ENCODE measurements at places on chromosomes 12 and 14. TPM values are rescaled to one million over a fixed set of nuclear protein-coding genes. Genes with fewer than 3 reads are reported as not detected.

- peaks cover 80% of the 10 kb centered on the region for H3K36me3 ChIP-seq
- H3K27ac ChIP-seq, result no peak overlapping the region
- H3K4me1 ChIP-seq, result peaks cover 4% of the 10 kb centered on the region
- no peak overlapping the region for H3K4me3 ChIP-seq
Observed at GRCh38 chr12:132075026-132075713, 68.9 kb downstream of the DDX51 start.

CCDC196 gene
- total RNA-seq, result not detected

- H3K4me3 ChIP-seq, result no peak overlapping the region
- H3K27me3 ChIP-seq, result no peaks in the 10 kb centered on the region
- H3K27ac ChIP-seq, result no peak overlapping the region
- H3K4me1 ChIP-seq, result peaks cover 21% of the 10 kb centered on the region
- DNase-seq, result no peak
Observed at GRCh38 chr12:53476769-53477209, 22.5 kb downstream of the MAP3K12 start.

GRCh38 chr14:74863274-74863673 is 12.7 kb downstream of the PROX2 start:
- no peak overlapping the region for H3K4me3 ChIP-seq
- peak; percentile 19 for DNase-seq
- no peaks in the 10 kb centered on the region for H3K27me3 ChIP-seq
- no peak overlapping the region for H3K27ac ChIP-seq

- H3K4me1 ChIP-seq, result no peaks in the 10 kb centered on the region
- no peaks in the 10 kb centered on the region for H3K27me3 ChIP-seq
- no peak overlapping the region for H3K4me3 ChIP-seq
- no peak for DNase-seq
- H3K36me3 ChIP-seq, result peaks cover 99% of the 10 kb centered on the region
Observed at GRCh38 chr12:109188108-109188712, 71.8 kb downstream of the ACACB start.

- no peak overlapping the region for H3K4me3 ChIP-seq
- H3K27ac ChIP-seq, result no peak overlapping the region
- no peaks in the 10 kb centered on the region for H3K36me3 ChIP-seq
Observed at GRCh38 chr12:110670161-110670701, 18.7 kb downstream of the HVCN1 start.

DNA sequence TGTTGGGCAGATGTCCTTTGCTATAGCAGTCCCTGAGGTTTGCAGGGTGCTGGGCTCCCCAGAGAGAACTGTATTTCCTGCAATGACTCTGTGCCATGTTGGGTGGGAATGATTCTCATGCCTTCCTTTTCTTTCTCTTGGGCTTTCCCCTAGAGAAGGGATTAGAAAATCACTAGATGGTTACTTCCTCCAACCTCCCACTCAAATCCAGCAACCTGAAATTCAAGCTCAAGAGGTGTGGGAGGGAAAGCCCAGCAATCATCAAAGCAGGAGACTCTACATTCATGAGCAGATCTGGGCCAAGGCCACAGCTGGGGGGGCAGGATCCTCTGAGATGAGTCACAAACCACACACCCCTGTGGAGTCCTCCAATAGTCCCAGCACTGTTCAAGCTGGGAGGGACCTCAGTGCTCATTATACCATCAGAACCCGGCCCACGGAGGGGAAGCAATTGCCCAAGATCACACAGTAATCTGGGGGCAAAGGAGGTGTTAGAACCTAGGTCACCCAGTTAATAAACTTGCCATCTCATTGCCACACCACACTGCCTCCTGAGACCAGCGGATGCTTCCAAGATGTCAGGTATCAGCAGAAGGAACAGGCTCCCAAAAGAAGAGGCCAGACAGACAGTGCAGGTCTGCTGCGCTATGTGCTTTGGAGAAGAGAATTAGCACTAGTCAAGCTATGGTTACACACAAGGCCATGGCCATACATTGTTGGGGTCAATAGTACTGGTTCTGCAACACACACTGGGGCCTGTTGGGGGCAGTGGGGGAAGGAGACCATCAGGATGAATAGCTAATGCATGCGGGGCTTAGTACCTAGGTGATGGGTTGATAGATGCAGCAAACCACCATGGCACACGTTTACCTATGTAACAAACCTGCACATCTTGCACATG is 65.7 kb downstream of the TTC9 start:
- H3K36me3 ChIP-seq, result no peaks in the 10 kb centered on the region
- DNase-seq, result no peak
- H3K4me3 ChIP-seq, result no peak overlapping the region

RNASE2 gene
- 2.9 TPM for total RNA-seq

GPRC5A gene
- total RNA-seq, result 2.8 TPM

DNA sequence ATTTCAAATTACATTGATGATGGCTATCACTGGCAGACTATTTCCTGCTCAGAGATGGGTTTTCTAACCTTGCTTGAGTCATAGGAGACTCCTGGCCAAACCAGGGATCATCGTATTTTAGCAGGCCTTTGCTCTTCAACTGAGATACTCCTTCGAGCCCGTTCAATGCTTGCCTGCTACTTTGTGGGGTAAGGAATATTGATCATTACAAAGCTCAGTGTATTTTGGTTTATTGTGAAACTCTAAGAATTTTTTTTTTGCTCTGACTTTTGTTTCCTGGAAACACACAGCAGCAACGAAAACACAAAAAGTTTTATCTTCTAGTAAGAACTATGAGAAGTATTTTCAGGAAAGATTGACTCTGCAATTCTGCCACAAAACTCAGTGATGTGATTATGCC is 4.1 kb downstream of the GPRC5D start:
- H3K4me1 ChIP-seq, result no peaks in the 10 kb centered on the region
- H3K27ac ChIP-seq, result no peak overlapping the region
- H3K36me3 ChIP-seq, result no peaks in the 10 kb centered on the region
- H3K4me3 ChIP-seq, result no peak overlapping the region
- no peak for DNase-seq

GLIPR1L2 gene
- total RNA-seq, result 2.0 TPM

DNA sequence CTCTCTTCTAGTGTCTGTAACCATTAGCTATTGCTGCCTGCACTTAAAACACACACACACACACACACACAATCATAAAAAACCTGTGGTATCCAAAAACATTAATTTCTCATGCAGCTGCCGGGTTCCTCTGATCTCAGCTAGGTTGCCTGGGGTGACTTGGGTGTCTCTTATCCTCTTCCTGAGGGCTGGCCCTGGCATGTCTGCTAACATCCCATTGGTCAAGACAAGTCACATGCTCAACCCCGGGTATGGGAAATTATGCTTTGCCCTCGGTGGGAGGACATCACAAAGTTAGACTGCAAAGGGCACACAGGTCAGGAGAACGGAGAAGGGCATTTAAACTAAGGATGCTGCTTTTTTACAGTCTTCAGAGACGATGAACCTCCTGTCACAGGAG is 55.7 kb downstream of the TRPV4 start:
- H3K36me3 ChIP-seq, result no peaks in the 10 kb centered on the region
- H3K27ac ChIP-seq, result no peak overlapping the region
- H3K4me1 ChIP-seq, result no peaks in the 10 kb centered on the region
- DNase-seq, result no peak
- H3K27me3 ChIP-seq, result no peaks in the 10 kb centered on the region

ANKRD33 gene
- not detected for total RNA-seq

DNA sequence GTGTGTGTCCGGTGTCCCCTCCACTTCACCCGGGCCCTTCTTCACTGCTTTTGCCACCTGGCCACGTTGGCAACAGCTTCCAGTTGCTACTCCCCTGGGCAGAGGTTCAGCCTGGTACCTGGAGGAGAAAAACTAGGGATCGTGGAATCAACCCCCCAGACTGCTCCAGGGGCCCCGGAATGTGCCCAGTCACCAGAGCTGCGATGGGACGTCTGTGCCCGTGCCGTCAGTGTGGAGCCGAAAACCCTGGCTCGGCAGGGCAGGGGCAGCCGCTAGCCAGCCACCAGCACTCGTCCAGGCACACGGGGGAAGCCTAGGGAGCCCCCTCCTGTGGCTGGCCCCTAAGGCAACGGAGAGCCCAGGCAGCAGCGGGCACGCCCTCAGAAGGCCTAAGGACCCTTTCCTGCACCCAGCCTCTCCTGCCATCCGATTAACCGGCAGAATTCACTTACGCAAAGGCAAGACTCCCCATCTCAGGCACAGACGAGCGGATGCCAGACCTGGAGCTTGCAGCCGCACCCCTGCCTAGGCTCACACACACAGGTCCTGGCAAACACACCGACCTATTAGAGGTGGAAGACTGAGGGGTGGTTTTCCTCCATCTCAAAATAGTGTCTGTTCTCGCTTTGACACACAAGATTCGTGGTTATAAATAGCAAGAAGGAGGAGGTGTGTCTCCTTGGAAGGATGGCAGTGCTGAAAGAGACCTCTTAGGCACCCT is 62.6 kb downstream of the FBXL14 start:
- H3K4me1 ChIP-seq, result no peaks in the 10 kb centered on the region
- H3K4me3 ChIP-seq, result peak overlapping the region; percentile 52
- peaks cover 39% of the 10 kb centered on the region for H3K27me3 ChIP-seq

GRCh38 chr12:124862768-124863415 is 772 bp downstream of the SCARB1 start:
- H3K36me3 ChIP-seq, result no peaks in the 10 kb centered on the region
- H3K4me3 ChIP-seq, result peak overlapping the region; percentile 91
- no peak for DNase-seq
- peak overlapping the region; percentile 57 for H3K27ac ChIP-seq

DNA sequence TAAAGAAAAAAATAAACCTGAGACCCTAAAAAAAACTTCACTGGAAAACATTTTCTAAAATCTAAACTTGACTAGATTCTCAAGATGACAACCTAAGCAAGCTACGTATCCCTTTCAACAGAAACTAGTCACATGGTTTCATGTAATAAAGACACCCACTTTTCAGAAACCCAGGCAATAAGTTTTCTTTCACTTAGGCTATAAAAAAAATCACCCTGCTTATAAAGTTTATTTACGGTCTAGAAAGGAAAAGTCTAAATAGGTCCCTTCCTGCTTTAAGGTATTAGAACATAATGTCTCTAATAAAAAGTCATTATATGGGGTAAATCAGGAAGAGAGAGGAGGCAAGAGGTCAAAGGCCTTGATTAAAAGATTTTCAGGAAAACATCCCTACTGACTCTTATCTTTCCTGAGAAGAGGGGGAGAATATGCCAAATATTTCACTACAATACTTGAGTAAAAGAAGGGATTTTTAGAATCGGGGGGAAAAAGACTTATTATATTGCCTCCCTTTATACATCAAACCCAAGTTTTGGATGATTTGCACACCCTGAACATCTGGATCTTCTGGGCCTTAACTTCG is 9.5 kb downstream of the CLIP1 start:
- H3K4me3 ChIP-seq, result no peak overlapping the region
- H3K27ac ChIP-seq, result no peak overlapping the region
- peaks cover 5% of the 10 kb centered on the region for H3K36me3 ChIP-seq
- H3K4me1 ChIP-seq, result peaks cover 27% of the 10 kb centered on the region
- H3K27me3 ChIP-seq, result no peaks in the 10 kb centered on the region
- DNase-seq, result no peak

DNA sequence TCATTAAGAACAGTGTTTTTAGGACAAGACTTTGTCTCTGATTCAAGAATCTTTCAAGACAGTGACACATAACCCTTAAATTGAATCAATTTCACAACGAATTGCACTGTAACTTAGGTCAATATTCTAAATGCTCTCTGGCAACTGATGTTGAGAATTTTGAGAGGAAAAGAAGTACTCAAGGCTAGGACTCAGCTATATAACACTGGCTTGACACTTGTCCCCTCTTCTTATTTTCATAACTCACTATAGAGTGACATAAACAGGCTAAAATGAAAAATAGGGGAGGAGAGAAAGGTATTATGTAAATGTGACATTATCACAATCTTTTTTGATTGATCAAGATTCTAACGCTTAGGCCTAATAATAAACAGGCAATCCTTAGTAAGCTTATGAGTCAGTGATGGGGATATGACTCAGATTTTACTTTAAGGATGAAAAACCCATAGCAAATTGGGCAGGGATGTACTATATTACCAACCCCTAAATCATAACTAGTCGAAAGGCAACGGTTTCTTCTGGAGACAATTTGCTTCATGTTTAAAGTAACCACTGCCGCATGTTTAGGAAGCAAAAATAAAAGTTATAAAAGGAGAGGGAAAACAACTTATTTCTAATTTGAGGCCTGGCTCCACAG is 10.9 kb downstream of the BTG1 start:
- peak overlapping the region; percentile 71 for H3K27ac ChIP-seq
- no peaks in the 10 kb centered on the region for H3K27me3 ChIP-seq
- H3K4me3 ChIP-seq, result no peak overlapping the region
- H3K4me1 ChIP-seq, result peaks cover 63% of the 10 kb centered on the region
- no peak for DNase-seq

DNA sequence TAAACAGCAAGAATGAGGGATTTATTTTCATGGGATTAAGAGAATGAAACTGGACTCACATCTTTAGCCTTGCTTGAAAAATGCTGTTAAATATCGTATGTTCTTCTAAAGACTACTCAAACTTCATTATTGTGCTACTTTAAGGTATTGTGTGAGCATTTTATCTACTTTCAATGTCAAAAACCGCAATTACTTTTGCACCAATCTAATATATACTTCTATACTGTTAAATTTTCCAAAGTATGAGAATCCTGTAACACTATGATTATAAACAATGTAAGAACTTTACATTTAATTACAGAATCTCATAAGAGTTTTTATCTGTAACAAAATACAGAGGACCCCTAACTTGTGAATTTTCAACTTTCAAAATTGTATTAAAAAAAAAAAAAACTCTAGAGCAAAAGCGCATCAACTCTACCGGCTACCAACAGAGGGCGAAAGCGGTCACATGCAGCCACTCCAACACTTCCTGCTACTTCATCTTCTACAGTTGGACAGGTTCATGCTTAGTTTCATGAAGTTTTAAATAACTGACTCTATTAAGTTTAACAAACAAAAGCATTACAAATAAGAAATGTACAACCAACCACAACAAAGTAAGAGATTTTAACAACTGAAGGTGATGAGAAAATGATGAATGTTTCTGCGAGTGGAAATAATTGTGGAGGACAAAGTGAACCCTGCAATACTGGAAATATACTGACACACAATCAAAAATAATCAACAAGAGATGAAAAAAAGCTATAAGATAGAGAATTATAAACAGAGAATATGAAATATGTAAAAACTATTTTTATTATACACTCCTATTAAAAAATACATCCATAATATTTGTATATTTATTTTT is 210.9 kb downstream of the MED13L start:
- H3K4me3 ChIP-seq, result no peak overlapping the region
- H3K27me3 ChIP-seq, result no peaks in the 10 kb centered on the region
- peak; percentile 51 for DNase-seq
- H3K36me3 ChIP-seq, result no peaks in the 10 kb centered on the region
- no peak overlapping the region for H3K27ac ChIP-seq
- H3K4me1 ChIP-seq, result peaks cover 52% of the 10 kb centered on the region
